Stimulated activated CD8-positive, alpha-beta memory T cell treated with anti-CD3 and anti-CD28 coated beads, Interleukin-7, amount 100 ng/mL, for 1 hour (primary cell): ENCODE measurements at places on chromosomes 11 and 22.

DNA sequence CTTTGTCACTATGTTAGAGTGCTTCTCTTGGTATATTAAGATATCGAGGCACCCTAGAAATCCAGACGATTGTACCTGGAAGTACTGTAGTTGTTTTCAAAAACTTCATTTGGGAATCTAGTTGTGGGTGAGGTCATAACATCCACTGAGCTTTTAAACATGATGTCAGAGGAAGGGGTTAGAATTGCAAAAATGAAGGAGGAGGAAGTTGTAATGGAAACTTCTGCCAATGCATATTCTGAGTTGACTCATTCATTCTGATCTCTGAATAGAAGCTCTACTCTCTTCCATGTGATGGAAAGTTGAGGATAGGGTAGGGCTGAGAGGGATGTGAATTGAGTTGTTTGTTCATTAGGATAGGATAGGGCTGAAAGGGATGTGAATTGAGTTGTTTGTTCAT is 7.7 kb downstream of the CD44 start:
- DNase-seq = no peak

DNA sequence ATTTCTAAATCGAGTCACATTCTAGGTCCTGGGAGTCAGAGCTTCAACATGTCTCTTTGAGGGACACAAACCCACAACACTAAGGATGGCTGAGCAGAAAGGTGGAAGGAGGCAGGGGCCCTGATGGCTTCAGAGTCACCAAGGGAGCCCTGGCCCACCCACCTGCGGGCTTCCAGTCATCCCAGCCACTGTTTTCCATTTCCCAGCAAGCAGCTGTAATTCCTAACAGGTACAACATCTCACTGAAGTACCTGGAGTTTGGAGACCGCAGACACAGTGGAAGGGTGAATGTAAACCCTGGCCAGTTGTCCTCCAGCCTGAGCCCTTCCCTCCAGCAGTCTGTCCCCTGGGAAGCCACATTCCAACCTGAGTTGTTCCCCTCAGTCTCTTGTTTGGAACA is 562.8 kb downstream of the TBC1D22A start:
- DNase-seq = no peak

DNA sequence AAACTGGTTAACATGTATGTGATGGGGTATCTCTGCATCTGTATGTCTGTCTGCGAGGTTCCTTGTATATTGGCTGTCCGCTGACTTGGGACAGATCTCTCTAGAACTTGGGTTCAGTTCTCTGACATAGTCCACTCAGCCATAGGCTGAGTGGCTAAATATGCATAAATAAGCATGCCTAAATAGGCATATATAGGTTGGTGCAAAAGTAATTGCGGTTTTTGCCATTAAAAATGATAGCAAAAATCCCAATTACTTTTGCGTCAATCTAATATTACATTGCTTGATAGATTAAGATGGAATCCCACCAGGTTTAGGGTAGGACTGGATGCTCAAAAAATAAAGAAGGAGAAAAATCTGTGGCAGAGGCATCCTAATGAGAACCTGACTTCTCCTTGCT is 8.8 kb downstream of the LRRC55 start:
- DNase-seq = no peak

GRCh38 chr11:110431051-110431672 is 1.4 kb downstream of the FDX1 start:
- no peak for DNase-seq

DNA sequence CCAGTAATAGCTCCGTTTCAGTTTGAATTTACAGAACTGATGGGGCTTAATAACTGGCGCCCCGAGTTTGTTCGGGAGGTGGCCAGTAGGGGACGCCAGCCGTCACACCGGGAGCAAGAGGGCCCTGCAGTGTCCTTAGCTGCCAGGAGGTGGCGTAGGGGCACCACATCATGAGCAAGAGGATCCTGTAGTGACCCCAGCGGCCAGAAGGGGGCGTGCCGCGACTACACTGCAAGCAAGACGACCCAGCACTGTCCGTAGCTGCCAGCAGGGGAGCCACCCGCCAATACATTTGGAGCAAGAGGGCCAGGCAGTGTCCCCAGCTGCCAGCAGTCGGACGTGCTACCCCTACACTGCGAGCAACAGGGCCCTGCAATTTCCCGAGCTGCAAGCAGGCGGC is 663.7 kb upstream of the B3GAT1 start:
- peak; percentile 4 for DNase-seq

DNA sequence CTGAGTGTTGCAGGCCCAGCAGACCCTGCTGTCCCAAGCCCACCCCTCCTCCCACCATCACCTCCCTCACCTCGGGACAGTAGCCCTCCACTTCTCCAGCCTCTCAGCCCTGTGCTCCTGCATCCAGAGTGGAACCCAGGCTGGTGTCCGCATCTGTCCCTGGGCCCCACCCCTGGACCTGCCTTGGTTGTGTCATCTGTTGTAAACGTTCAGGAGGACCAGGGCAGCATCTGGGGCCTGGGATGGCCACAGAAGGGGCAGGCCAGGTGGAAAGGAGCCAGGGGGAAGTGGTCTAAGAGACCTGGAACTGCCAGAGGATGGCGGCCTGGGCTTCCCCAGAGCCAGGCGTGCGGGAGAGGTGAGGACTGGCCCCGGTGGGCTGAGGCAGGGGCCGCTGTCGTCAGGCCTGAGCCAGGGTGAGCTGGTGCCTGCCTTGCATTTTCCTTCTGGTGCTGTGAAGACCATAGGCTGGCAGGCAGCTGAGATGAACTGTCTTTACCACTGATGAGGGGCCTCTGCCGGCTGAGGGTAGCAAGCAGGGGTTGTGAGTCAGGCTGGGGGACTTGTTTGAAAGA is 26.1 kb upstream of the MGAT3 start:
- no peak for DNase-seq

GRCh38 chr11:31995525-31996094 is 95.3 kb upstream of the RCN1 start:
- no peak for DNase-seq

GRCh38 chr11:6737872-6738466 is 33.8 kb downstream of the OR2AG2 start:
- DNase-seq = peak; percentile 31
